NCI-H1105 (cell line): ENCODE measurements at places on chromosomes 7 and 10.

GRCh38 chr10:63365976-63366765 lies 99.6 kb downstream of the JMJD1C start:
- DNase-seq: no peak

GRCh38 chr7:105638334-105638733 lies 57.0 kb upstream of the EFCAB10 start:
- DNase-seq: no peak

DNA sequence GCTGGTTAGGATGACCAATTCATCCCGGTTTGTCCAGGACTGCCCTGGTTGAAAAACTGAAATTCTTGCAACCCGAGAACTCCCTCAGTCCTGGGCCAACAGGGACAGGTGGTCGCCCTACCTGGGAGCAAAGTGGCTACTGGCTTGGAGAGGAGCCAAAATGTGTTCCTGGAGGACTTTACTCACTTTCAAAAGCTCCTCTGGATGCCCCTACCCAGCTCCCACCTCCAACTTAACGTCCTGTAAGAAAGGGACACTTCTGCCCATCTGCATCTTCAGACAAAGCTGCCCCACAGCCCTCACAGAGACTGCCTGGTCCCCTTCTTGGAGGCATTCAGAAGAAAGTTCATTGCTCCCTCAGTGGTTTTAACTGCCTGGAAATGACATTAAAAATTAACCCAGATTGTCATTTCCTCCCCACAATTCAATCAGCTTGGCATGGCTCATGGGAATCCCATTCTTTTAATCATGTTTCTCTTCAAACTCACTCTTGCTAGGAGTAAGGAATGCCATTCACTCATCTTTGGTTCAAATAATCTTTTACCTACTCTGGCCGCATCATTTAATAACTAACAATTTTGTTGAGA lies 24.0 kb upstream of the HSPA12A start:
- DNase-seq: no peak

DNA sequence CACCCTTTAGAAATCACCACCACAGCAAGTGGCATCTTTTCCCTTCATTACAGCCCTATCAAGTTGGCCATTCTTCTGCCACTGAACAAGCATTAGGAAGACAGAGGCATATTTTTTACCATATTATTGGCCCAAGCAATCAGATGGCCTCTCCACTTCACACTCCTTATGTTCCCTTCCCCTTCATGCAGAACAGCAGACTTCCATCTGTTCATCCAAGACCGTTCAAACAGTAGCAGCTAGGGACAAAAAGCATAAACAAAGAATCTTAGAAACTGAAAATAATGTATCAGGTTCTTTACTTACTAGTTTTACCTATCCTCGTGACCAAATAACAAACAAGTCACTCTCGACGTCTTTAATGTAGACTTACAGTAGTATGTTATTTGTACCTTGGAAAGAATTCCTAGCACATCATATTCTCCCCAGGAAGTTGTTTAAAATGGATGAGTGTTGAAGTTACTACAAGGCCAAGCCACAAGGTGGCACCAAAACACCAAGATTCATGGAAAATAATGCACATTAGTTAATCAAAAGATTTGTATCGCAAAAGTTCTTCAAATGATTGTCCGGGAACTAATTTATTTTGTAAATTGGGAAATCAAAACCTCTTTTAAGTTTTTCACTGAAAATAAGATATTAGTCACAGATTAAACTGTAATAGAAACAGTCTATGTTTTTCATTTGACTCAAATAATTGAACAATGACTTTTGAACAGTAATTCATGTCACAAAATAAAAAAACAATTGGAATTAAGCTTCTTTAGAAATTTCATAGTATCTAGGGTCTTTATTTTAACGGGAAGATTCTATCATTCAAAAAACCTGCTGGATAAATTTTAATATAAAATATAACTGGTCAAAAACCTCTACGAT lies 112.1 kb downstream of the VPS41 start:
- peak; percentile 34 for DNase-seq

GRCh38 chr10:124025660-124026588 lies 67.5 kb downstream of the CHST15 start:
- DNase-seq: no peak

- no peak for DNase-seq
Measured at GRCh38 chr7:69696054-69696591, 97.8 kb downstream of the AUTS2 start.

GRCh38 chr7:135743907-135744731 lies 4.5 kb downstream of the FAM180A start:
- peak; percentile 76 for DNase-seq

DNA sequence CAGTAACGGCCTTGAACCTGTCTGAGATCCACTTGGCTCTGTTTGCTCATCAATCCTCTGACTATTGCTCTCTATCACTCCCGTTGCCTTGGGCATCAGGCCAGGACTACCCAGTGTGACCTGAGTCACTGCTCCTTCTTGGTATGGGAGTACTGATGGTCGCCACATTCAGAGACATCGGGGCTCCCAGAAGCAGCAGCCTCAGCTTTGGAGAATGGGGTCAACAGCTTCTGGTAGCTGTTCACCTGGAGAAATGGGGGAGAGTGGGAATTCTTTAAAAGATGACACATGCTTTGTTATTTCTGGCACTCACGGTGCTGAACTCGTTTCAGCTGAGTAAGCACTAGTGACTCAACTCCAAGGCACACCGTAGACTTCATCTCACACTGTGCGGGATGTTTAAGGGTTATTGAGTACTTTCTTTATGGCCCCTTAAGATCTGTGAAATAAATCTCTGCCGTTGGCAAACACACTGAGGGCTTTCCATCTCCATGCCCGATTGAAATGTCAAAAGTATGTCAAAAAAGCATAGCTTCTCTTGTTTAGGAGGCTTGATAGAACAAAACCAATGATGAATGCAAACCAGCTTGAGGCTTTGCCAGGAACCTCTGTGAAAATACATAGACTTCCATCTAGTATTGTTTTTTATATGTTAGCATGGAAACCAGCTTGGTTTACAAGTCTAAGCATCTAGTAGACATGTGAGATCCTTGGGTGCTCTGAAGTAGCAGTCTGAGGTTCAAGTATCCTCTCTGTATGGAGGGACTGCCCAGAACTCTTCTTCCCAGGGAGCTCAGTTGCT lies 333.1 kb downstream of the CXCL12 start:
- DNase-seq: no peak

DNA sequence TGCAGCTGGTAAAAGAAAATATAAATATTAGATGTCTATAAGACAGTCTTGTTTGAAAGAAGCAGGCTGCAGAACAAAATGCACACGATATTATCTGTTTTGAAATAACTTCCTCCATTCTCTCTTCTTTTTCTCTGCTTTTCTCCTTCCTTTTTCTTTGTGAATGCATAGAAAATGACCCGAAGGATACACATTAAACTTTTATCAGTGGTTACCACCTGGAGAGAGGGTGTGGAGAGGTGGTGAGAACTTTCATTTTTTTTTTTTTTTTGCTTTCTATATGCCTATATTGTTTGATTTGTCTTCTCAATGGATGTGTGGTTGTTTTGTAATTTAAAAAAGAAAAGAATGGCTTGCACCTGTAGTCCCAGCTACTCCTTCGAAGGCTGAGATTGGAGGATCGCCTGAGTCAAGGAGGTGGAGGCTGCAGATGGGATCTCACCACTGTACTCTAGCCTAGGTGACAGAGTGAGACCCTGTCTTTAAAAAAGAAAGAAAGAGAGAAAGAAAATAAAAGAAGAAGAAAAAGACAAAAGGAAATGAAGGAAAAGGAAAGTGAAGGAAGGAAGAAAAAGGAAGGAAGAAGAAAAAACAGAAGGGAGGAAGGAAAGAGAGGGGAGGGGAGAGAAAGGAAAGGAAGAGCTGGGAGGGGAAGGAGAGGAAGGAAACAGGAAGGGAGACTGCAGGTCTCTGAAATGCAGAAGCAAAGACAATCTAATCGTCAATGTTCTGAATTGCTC lies 64.4 kb downstream of the SAMD9 start:
- DNase-seq: no peak

DNA sequence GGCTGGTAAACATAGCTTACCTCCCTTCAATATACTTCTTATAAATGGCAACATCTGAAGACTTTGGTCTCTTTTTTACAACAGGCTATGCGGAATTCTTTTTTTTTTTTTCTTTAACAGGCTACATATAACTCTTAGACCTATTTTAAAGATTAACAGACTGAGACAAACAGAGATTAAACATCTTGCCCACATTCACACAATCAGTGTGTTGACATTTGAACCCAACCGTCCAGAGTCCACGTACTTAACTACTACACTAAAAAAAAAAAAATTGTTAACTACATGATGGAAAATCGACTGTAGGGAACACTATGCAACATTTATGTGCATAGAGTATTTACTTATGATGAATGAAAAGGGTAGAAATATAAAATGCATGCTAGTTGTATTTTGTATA lies 298.5 kb downstream of the ELMO1 start:
- no peak for DNase-seq

DNA sequence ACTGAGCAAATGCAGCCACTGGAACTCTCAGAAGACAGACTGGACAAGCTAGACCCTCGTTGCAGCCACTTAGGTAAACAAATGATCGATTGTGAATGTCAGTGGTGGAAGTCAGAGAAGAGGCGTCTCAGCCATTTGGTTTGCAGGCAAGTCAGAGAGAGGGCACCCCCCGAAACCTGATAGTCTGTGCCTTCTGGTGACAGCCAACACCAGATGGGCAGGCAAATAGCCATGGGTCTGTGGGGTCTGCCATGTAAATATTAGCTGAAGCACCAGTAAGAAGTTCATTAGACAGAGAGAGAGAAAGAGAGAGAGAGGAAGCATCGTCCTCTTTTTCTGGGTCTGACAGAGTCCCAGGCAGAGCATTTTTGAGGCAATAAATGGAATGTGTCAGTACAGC lies 5.4 kb downstream of the PPP1R17 start:
- DNase-seq: no peak

- DNase-seq: no peak
Measured at GRCh38 chr10:60974463-60975149, 30.6 kb upstream of the RHOBTB1 start.

- DNase-seq: no peak
Measured at GRCh38 chr10:125160856-125161706, 718 bp upstream of the CTBP2 start.

- DNase-seq: peak; percentile 25
Measured at GRCh38 chr7:127792528-127793342, 140.7 kb downstream of the SND1 start.

DNA sequence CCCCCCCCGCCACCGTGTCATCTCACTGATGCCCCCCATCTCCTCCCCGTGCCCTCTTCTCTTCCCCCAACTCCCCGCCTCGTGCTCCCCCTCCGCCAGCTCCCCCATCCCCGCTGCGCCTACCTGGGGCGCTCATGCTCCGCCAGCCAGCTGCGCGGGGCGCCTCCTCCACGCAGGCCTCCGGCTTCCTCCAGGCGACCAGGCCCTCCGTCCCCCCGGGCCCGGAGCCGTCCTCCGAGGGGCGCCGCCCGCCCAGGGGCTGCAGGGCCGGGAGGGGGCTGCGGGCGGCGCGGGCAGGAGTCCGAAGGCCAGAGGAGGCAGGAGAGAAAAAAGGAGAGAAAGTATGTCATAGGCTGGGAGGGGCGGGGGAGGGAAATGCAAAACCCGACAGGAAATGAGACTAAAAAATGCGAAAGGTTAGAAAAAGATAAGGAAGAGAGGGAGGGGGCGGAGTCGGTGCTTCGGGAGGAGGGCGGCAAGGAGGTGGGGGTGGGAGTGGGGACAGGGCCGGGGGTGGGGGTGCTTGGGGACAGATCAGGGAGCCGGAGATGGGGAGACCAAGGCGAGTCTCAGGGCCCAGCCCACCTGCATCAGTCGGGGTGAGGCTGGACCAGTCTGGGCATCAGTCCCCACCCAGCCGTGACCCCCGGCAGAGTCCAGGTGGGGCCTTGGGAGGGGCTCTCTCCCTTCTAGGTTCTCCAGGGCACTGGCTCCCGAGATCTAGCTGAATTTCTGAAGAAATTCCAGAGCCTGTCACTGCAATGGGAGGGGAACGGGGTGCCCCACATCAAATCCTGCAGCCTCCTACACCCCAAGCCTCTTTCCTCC lies at the start of gene CARD11:
TSS of gene CARD11 (minus strand) at position 324 of the 828 bp plus-strand sequence. CDS start 85,361 bp downstream, outside the sequence.
- DNase-seq: no peak

DNA sequence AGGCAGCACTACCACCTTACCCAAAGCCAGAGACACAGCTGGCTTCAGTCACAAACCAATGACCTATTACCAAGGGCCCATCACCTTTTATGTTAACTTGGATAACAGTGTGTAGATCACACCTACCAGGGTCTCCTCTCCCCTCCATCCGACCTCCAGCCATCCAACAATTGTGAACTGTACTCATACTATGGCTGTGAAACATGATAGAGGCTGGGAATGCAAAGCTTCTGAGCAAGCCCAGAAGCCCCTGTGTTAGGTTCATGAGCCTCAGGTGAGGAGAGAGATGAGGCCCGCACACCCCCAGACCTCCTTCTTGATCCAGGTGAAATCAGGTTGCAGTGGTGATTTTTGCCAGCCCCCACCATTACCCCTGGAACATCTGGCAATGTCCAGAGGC lies 47.7 kb downstream of the PNLIPRP2 start:
- DNase-seq: no peak

GRCh38 chr7:79060498-79060897 lies 393.0 kb downstream of the MAGI2 start:
- no peak for DNase-seq

DNA sequence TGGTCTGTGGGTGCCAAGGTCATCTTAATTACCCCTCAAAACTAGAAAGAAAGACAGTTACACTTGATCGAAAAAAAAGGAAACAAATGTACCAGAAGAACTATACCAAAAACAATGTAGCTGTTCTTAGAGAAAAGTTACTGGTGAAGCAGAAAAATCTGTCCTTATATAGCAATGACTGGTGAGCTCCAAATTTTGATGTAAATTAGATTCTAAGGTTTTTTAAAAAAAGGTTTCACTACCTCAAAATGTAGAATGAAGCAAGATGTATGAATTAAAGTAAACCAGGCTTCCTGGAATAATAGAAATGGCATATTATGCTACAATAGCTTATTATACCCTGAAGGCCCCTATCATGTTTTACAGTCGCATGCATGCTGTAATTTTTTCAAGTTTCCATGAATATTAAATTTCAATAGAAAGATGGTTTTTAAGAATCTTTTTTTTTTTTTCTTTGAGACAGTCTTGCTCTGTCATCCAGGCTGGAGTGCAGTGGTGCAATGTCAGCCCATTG lies 28.4 kb upstream of the FKBP9 start:
- no peak for DNase-seq

GRCh38 chr7:101563198-101563901 lies 65.7 kb downstream of the MYL10 start:
- DNase-seq: no peak

- DNase-seq: peak; percentile 57
Measured at GRCh38 chr10:113679463-113680189, at the start of gene CASP7. TSS of gene CASP7 (plus strand) at chr10:113679912. CDS start at chr10:113697494, 17,582 bp downstream.

- no peak for DNase-seq
Measured at GRCh38 chr10:117254774-117255735, 14.1 kb downstream of the SLC18A2 start.
